Stimulated activated CD8-positive, alpha-beta memory T cell treated with anti-CD3 and anti-CD28 coated beads, Interleukin-4, amount 100 ng/mL, for 24 hours (primary cell): ENCODE measurements at places on chromosomes 5 and 9.

- no peak for DNase-seq
Measured at GRCh38 chr9:23522952-23523351, 303.1 kb downstream of the ELAVL2 start.

DNA sequence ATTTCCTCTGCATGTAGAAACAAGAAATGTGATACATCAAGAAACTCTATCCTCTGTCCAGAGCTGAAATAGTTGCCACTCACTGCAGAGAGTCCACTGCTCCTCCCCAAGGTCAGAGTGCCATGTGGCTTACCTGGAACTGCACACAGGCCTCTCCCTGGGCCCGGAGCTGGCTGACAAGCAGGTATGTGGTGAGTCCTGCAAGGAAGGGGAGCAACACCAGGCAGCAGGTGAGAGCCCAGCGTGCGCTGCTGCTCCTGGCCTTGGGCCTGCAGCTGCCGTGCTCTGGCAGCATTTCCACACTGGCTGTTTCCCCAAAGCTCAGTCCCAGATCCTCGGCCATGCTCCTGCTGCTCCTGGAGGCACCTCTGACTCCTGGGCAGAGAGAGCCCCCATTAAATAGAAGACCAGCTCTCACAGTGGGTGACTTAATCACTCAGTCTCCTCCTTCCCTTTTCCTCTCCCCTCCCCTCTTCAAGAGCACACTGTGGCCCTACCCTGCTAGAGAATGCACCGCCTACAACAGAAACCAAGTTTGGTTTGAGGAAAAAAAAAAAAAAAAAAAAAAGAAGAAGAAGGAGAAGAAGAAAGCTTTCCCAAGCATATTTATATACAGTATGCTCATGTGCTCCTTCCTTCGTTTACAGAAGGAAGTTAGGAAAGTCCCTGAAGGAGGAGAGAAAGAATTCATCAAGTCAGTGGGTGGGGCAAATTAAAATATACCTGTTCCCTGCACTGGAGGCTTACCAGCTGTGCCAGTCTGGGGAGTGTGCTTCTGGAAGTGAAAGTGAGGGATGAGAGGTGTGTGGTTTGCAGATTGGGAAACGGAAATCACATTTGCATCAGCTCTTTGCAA is at the start of gene TNFSF15:
TSS of gene TNFSF15 (minus strand) at position 370 of the 856 bp plus-strand sequence. CDS start at position 343, 27 bp downstream.
- DNase-seq: no peak

DNA sequence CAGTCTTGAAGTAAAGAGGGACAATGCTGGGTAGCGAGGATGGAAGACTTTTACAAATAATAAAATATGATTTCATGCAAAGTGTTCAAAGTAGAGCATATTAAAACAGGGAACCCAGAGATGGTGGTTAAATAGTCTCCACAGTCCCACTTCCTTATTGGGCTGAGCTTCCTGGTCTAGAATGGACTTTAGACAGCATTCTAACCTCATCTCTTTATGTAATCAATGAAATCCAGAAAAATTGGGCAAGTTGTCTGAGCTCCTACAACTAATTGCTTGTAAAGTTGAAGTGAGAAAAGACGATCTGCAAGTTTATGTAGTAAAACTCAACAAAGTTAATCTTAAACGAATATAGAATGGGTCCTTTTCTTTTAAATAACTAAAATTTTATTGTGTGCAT is 328.9 kb downstream of the PJA2 start:
- DNase-seq: no peak

GRCh38 chr9:23826120-23826629 is at the start of gene ELAVL2:
Gene ELAVL2 (minus strand): TSS chr9:23826240. CDS start chr9:23762234, 64,006 bp downstream.
- peak; percentile 16 for DNase-seq

DNA sequence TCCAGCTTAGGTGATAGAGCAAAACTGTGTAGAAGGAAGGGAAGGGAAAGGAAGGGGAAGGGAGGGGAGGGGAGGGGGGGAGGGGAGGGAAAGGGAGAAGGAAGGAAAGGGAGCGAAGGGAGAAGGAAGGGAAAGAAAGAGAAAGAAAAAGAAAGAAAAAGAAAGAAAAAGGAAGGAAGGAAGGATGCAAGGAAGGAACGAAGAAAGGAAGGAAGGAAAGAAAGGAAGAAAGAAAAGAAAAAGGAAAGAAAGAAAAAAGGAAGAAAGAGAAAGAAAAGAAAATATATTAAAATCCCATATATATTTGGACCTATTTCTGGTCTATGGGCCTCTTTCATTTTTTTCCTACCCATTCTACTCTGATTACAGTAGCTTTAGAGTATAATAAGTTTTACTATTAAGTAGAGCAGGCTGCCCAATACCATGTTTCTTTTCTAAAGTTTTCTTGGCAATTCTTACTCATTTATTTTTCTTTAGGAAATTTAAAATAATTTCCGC is 229.1 kb downstream of the AUH start:
- DNase-seq: no peak

DNA sequence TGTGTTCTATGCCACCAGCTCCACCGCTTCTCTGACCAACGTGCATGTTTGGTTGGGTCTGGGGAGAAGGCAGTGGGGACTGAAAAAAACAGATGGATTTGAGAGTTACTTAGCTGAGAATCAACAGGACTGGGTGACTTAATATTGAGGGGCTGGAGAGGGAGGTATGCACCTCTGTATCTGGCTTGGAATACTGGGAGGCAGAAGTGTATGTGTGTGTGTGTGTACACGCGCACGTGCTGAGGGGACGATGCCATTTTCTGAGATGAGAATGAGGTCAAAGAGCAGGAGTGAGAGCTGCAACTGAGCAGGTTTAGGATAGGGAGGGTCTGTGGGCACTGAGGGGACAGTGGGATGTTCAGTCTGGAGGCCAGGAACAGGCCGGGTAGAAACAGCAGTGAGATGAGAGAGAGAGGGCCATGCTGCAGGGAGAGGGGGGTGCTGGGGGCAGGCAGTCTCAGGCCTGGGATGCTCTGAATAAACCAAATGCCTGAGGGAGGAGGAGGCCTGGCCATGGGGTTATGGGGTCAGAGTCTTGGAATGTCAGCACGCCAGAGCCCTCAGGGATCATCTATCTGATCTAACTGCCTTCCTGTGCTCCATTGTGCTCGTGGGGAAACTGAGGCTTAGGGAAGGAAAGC is 14.0 kb downstream of the PDGFRB start:
- no peak for DNase-seq

DNA sequence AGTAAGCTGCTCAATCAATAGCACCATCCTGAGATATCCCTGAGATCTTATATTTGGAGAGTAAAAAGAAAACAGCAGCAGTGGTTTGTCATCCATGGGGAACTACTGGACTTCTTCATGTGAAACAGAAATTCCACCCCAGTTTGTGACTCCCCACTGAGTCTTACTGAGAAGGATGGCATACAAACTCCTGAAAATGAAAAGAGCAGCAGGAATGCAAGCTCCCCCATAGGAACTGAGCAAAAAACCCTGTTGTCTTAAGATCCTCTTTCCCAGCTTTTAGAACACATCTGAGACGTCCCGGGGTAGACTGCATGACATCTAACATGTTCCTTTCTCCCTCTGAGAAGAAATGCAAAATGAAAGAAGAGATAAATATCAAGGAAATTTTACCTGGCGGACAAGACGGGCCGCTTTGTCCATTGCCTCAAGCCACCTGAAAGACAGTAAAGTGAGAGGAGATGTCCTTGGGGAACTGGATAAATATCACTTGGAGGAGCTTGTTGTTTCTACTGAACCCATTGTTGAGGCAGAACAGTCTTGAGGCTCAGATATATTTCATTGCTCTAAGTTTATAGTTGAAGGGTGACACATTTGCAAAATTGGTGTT is 117.1 kb downstream of the NUDT12 start:
- DNase-seq: no peak

- DNase-seq: no peak
Measured at GRCh38 chr5:139712412-139712811, 64.3 kb downstream of the CXXC5 start.

DNA sequence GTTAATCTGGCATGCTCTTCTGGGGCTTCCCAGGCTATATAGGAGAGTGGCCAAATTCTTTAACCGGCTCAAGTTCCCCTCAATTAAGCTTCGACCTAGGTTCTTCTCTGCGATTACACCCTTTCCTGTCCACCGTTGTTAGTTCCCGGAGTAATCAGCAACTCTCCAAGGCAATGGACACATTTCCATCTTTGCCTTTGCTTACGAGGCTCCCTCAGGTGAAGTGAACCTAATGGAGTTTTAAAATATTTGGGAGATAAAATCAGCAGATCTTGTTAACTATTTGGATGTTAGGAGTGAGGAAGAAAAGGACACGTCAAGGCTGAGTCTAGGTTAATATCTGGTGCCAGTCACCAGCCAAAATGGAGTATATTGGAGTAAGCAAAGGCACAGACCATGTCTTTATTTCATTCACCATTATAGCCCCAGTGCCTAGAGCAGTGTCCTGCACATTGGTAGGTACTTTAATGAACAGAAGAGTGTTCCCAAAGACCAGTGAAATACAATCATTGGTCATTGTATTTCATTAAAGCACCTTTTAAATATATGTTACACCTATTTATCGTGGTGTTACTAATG is 515 bp downstream of the UTP15 start:
- no peak for DNase-seq

GRCh38 chr9:131545003-131545785 is at the start of gene PRRT1B:
Gene PRRT1B (plus strand): TSS chr9:131545523. CDS start chr9:131545616, 93 bp downstream.
- no peak for DNase-seq

GRCh38 chr5:96852759-96853158 is 23.5 kb upstream of the ERAP2 start:
- no peak for DNase-seq

- DNase-seq: no peak
Measured at GRCh38 chr5:55426455-55426854, 108.3 kb downstream of the PLPP1 start.

- peak; percentile 30 for DNase-seq
Measured at GRCh38 chr9:137077010-137077747, at the start of gene UAP1L1. Gene UAP1L1 (plus strand): TSS chr9:137077517. CDS start chr9:137077533, 16 bp downstream.

DNA sequence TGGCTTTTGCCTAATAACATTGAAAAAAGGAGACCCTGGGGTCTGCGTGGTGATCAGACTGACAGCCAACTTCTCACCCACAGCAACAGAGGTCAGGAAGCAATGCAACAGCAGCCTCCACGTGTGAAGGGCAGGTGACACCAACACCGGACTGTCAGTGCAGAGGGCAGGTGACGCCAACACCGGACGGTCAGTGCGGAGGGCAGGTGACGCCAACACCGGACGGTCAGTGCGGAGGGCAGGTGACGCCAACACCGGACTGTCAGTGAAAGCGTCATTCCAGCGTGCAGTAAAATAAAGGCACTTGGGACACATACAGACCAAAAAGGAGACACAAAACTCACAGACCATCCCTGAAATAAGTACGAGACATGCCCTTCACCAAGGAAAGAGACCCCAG is 37.2 kb upstream of the CEP72 start:
- DNase-seq: no peak
